NCI-H1417 treated with DMSO at 0.1 percent for 48 hours (cell line): ENCODE measurements at places on chromosomes 7 and 10.

DNA sequence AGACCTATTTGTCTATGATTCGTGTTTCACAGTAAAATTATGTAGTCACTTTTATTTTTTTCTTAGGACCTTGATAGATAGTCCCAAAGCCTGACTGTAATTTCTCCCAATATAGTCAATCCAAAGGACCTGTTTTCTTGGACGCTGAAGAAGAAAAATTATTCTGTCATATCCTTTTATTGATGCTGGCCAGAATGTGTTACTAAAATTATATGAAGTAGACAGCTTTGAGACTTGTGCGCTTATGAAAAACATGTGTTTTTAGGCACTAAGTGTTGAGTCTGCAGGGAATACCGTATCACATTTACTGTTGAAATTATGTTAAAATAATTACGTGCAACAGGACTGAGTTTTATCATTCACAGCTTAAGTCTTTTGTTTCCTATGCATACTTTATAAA is 17.9 kb downstream of the TES start:
- DNase-seq = no peak

- no peak for DNase-seq
These were observed 36.2 kb downstream of the SYPL1 start for GRCh38 chr7:106075937-106076336.

GRCh38 chr10:104657457-104657856 is 16.4 kb downstream of the SORCS3 start:
- DNase-seq = no peak

GRCh38 chr10:103254538-103255325 is 9.0 kb downstream of the RPEL1 start:
- no peak for DNase-seq

- no peak for DNase-seq
These were observed 56.1 kb downstream of the RAPGEF5 start for GRCh38 chr7:22300839-22301238.

DNA sequence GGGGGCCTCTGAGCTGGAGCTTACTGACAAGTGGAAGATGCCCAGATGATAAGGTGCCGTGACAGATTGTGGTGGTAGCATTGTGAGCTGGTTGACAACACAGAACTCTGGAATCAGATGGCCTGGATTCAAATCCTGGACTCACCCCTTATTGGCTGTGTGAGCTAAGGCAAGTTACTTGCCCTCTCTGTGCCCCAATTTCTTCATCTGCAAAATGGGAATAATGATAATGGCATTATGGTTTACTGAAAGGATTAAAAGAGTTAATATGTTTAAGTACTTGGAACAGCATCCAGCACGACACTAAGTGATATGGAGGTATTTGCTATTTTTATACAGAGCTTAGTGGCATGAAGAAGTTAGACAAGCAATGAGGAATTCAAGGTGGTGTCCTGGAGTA is 465.9 kb upstream of the GALNT17 start:
- DNase-seq = no peak

GRCh38 chr7:36080843-36081242 is 72.2 kb upstream of the EEPD1 start:
- DNase-seq = no peak

- DNase-seq = no peak
These were observed 178.4 kb upstream of the TARP start for GRCh38 chr7:38451840-38452239.

- DNase-seq = no peak
These were observed 1.2 kb upstream of the PLCE1 start for GRCh38 chr10:93992400-93993030.

GRCh38 chr10:130551676-130552075 is 415.5 kb downstream of the GLRX3 start:
- no peak for DNase-seq

GRCh38 chr7:28328146-28328545 is 84.2 kb upstream of the CREB5 start:
- DNase-seq = no peak
